Aorta (tissue), 5 donors: ENCODE measurements at places on chromosomes 2 and 18. TPM values are rescaled to one million over a fixed set of nuclear protein-coding genes. Genes with fewer than 3 reads are reported as not detected.

LIMS3 gene
- 4.7 TPM for polyA plus RNA-seq

RAB6C gene
- not detected for polyA plus RNA-seq

GPN1 gene
- polyA plus RNA-seq = 20.5 TPM

UGT1A9 gene
- polyA plus RNA-seq = not detected

PAIP2B gene
- polyA plus RNA-seq = 4.1 TPM

MTA3 gene
- 26.1 TPM for polyA plus RNA-seq

FKBP1B gene
- polyA plus RNA-seq = 18.7 TPM

LRRTM1 gene
- polyA plus RNA-seq = not detected

FOXI3 gene
- polyA plus RNA-seq = not detected

GALR1 gene
- polyA plus RNA-seq = under 0.01 TPM

C2orf74 gene
- 69.0 TPM for polyA plus RNA-seq

FBXO41 gene
- polyA plus RNA-seq = 0.25 TPM

DCC gene
- not detected for polyA plus RNA-seq
